ENCODE measurements at places on chromosomes 5 and 9.
A peak's percentile ranks its signal among the peaks of the same experiment; 100 is the strongest.

DNA sequence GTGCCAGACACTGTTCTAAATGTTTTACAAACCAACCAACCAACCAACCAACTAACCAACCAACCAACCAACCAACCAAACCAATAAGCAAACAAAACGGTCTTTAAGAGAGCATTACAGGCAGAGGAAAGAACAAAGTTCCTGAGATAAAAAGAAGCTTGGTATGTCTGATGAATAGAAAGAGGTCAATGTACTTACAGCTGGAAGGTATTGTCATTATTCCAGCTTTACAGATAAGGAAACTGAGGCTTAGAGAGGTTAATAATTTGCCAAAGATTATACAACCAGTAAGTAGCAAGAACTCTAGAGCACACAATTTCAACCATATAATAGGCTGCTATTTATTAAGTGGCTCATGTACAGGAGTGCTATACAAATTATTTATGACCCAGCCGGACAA lies 29.6 kb downstream of the C9orf57 start:
- DNase-seq: no peak

DNA sequence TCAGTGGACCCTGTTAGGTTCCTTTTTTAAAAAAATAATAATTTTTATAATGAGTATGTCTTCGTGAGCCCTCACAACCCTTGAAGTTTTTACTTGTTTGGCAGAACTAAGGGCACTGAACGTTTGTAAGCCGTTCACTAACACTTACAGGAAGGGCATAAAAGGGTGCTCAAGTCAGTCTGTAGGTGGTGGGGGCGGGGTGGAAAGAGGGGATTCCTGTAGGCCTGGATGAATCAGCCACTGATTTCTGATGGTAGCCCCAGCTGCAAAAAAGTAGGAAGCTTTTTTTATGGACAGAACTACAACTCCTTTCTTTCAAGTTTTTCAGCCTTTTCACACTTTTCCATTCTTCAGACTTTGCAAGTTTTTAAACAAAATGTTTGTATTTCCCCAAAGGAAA lies 35.8 kb downstream of the PIK3R1 start:
- no peak for DNase-seq

DNA sequence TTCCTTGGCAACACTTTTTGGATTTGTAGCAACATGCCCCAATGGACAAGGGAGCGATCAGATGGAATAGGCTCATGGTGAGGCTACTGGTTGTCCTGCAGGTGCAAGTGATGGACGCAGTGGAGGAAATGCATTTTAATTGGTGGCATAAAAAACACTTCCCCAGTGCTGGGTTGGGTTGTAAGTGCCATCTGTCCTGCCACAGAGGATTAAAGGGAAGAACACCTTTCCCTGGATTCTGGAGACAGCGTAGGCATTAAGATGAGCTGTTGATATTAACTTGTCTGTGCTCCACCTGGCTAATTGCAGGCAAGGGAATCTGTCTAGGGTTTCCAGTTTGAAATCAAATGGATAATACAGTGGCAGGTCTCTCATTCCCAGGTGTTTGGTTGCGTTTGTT lies 173.4 kb downstream of the ZNF462 start:
- DNase-seq: no peak

- DNase-seq: no peak
These were observed 1.9 kb downstream of the DPM2 start for GRCh38 chr9:127935765-127936221.

DNA sequence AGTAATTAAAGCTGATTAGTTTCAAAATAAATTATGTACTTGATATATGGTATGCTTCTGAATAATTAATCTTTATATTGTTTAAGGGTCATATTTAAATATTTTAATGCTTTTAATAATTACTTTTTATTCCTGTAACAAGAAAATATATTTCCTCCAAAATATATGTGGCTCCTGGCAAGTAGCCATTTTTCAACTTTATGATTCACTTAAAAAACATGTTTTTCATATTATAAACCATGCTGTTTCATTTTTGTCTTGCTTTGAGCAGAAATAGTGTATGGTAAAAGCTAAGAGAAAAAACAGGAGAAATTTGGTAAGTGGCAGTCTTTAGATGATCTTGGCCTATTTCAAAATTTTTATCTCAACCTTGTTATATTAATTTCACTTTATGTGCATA lies 14.6 kb downstream of the SPATA9 start:
- no peak for DNase-seq

DNA sequence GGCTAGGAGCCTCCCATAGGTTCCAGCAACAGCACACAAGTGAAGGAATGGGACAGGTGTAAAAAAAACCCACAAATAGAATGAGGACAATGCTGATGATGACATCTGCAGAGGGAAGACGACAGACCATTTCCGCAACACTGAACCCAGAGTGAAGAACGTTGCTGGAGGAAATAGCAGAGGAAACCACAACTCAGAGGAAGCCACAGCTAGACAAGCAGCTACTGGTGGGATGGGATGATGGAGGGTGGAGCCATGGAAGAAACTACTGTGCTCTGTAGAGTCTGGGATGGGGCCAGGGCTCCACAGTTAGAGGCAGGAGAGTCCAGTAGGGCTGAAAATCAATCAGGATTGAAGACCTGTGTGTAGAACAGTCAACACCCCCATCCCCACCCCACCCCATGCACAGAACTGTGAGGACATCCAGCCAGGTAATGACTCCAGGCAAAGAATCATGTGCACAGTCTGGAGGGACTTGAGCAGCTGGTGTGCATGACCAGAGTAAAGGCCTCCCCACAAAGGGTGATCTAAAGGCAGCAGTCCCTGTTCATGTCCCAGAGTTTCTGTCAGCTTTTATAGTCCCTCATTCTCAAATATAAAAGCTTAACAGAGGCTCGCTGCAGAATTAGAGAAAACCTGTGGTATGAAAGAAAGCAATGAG lies 65.2 kb upstream of the SPIN1 start:
- DNase-seq: peak; percentile 92

GRCh38 chr5:141514330-141515133 lies 25.7 kb downstream of the PCDHGC5 start:
- no peak for DNase-seq

DNA sequence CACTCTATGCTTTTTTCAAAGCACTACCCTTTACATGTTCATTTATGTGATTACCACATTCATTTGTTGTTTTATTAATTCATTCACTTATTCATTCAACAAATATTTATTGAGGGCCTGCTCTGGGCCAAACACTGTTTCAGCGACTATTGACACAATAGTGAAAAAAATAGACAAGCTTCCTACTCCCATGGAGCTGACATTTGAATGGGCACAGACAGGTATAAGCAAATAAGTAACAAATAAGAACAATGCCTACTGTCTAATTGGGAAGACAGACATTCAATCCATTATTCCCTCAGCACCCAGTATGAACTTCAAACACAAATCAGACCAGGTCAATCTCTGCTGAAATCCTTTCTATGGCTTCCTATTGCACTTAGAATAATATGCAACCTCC lies 156.9 kb upstream of the NR3C1 start:
- DNase-seq: no peak

DNA sequence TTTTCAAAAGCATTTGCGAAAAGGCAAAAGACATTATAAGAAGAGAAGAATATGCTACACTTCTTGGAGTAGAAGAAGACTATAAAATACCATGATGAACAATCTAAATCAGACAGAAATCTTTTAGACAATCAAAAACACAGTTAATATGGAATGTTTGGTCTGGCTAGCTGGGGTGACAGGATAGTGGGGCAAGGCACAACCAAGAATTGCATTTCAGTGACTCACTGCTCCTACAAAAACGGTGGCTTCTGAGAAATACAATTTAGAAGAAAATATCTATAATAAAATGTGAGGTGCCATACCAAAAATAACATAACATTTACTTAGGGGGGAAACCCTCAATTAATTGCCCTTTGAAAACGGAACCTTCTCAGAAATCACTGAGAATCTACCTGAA lies 363.4 kb downstream of the NPR3 start:
- no peak for DNase-seq

- no peak for DNase-seq
These were observed 302.8 kb downstream of the EBF1 start for GRCh38 chr5:158796812-158797497.

- no peak for DNase-seq
These were observed 123.6 kb upstream of the ZNF608 start for GRCh38 chr5:124870070-124870469.

DNA sequence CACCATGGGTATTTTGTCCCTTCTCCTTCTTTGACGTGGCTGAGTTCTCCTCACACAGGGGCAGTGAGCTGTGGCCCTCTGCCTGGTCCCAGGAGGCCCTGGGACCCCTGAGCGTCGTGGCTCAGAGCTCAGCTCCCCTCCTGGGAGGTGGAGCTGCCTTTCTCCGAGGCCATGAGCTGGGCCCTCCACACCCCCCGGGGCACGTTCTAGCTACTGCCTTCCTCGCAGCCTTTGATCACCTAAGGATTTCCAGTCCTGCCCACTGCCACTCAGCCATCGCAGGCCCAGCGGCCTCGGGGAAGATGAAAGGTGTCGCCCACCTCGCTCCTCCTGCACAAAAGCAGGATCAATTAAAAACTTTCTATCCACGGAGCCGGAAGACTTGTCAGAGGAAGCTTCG lies 94.8 kb upstream of the RAPGEF1 start:
- DNase-seq: no peak

DNA sequence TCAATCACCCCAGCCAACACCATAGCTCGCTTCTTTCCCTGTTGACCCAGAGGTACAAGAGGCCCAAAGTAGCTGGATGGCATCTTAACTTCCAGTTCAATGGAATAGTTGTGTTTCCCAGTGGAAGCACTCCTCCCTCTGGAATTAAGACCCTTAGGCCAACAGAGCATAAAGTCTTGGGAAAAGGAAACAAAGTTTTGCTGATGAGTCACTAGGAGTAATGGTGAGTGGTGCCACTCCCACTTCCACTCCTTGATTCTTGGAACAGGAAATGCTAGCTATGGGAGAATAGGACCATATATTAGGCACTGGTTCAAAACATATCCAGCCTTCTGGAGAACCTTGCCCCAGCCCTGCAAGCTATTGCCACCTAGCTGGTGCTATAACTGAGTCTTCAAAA lies 44.7 kb upstream of the LMX1B start:
- no peak for DNase-seq

- no peak for DNase-seq
These were observed 13.0 kb upstream of the LCN15 start for GRCh38 chr9:136777359-136777758.

DNA sequence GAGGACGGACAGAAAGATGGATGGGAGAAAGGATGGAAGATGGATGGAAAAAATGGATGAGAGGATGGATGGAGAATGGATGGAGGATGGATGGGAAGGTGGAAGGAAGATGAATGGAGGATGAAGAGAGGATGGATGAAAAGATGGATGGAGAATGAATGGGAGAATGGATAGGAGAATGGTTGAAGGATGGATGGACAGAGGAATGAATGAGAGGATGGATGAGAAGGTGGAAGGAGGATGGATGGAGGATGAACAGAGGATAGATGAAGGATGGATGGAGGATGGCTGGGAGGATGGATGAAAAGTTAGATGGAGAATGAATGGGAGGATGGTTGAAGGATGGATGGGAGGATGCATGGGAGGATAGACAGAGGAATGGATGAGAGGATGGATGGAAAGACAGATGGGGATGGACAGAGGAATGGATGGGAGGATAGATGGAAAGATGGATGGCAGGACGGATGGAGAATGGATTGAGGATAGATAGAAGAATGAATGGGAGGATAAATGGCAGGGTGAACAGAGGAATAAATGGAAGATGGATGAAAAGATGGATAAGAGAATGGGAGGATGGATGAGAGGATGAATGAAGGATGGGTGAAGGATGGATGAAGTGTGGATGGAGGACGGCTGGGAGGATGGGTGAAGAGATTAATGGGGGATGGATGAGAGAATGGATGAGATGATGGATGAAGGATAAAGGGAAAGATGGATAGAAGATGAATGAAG lies 217.7 kb upstream of the IER5L start:
- no peak for DNase-seq

DNA sequence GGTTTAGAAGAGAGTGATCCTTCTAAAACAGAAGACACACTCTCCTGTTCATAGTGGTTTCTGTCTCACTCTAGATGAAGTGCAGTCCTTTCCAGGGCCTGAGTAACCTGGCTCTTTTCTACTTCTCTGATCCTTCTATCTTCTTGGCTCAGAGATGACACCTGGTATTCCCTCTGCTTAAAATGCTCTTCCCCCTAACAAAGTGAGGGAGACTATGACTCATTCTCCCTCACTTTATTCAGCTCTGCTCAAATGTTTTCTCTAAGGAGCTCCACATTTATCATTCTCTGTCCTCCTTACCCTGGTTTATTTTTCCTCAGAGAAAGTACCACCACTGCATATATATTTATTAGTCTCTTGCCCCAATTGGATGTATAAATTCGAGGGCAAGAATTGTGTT lies 24.6 kb downstream of the TUT7 start:
- no peak for DNase-seq

- DNase-seq: no peak
These were observed 39.4 kb upstream of the GRAMD2B start for GRCh38 chr5:126383776-126384175.

Measured in KBM-7 (cell line).